ENCODE measurements at places on chromosomes 5 and 9.

DNA sequence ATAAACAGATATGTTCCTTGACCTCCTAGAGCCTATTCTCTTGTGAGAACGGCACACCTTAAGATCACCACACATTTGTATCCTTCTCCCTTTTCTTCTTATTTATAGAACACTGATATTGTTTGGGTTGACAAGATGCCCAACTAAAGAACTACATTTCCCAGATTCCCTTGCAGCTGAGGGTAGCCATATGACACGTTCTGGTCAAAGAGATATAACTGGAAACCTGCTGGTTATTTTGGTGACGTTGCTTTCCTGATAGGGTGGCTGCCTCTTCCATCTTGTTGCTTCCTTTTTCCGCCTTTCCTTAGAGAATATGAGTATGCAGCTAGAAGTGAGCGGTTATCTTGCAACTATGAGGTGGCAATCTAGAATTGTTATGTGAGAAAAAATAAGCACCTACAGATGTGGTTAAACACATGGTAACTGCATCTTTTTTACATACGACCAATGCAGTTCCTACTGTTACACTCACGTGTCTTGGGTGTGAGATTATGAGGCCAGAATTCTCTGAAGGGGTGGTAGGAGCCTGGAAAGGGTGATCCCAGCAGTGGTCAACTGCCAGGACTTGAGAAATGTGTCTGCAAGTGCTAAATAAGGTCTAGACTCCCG lies 72.9 kb downstream of the SEC61B start:
- DNase-seq = no peak

DNA sequence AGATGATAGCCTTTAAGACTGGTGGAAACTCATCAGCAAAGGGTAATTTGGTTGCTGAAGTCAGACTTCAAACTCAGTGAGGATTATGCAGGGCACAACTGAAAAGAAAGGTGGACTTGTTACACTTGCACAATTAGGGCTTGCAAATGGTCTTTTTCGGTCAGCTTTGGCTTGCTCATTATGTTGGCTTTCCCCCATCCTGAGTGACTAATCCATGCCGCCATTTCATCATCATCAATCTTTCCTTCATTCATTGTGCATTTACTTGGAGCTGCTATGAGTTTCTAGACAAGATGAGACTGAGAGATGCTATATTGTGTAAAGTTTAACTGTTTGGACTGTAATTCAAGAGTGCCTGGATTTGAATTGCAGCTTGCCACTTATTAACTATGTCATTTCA lies 134.8 kb upstream of the PPP1R2B start:
- DNase-seq = peak; percentile 8

- DNase-seq = no peak
Measured at GRCh38 chr5:67815455-67816391, 399.8 kb upstream of the PIK3R1 start.

GRCh38 chr9:133009906-133010582 lies 20.8 kb upstream of the GTF3C5 start:
- DNase-seq = no peak

GRCh38 chr9:77018058-77018968 lies 1.1 kb upstream of the FOXB2 start:
- DNase-seq = no peak
